ENCODE measurements at places on chromosomes 6 and 20. TPM values are rescaled to one million over a fixed set of nuclear protein-coding genes. Genes with fewer than 3 reads are reported as not detected.
A peak's percentile ranks its signal among the peaks of the same experiment; 100 is the strongest.

The BNIP5 gene
- 0.13 TPM for total RNA-seq

The TREML2 gene
- total RNA-seq = not detected

DNA sequence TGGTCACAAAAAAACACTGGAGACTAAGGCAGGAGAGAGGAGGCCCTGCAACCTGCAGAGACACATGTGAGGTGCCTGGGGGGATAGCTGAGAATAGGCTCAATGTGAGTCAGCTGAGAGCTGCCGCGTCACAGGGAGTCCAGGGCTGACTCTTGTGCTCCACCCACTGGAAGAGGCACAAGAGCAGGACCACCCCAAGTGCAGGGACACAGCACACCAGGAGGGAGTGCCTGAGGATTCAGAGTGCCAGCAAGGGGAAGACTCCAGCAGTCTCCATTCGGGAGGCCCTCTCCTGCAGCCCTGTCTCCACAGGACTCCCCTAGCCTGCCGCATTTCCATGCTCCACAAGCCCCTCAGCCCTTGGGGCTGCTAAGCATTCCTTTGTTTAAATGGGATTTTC lies 105.5 kb downstream of the HUS1B start:
- DNase-seq = no peak

DNA sequence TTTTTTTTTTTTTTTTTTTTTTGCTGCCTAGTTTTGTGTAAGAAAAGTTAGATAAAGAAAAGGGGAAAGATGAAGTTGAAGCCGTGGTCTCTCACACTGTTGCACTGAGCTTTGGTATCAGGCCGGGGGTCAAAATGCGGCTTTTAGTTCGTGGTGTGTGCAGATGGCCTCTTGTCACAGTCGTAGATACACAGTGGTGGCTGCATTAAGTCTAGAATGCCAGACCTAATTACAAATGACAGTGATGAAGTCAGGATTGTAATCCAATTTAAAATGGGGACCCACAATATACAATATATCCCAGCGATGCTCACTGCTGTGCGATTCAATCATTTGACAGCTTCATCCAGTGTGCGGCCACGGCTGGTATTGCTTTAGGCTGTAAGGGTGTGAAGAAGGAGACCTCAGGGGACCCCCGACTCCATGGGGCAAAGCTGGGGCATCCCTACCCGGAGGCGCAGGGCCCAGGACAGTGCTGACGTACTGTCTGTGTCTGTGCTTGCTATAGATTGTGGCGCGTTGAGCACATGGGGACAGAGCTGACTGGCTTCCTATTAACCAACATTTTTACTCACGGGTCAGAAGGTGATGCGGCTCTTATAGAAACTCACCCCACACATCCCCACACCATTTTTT lies 210.0 kb upstream of the SOX4 start:
- no peak for DNase-seq

The DZANK1 gene
- total RNA-seq = 0.93 TPM

DNA sequence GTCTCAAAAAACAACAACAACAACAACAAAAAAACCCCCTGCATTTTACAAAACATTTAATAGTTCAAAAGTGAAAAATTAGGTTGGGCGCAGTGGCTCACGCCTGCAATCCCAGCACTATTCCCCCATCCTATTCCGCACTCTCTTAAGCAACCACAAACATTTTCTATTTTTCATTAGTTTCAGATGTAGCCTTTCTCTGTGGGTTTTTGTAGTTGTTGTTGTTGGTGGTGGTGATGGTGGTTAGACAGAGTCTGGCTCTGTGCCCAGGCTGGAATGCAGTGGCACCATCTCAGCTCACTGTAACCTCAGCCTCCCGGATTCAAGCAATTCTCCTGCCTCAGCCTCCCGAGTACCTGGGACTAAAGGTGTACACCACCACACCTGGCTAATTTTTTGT lies 6.4 kb upstream of the GMNN start:
- DNase-seq = no peak

DNA sequence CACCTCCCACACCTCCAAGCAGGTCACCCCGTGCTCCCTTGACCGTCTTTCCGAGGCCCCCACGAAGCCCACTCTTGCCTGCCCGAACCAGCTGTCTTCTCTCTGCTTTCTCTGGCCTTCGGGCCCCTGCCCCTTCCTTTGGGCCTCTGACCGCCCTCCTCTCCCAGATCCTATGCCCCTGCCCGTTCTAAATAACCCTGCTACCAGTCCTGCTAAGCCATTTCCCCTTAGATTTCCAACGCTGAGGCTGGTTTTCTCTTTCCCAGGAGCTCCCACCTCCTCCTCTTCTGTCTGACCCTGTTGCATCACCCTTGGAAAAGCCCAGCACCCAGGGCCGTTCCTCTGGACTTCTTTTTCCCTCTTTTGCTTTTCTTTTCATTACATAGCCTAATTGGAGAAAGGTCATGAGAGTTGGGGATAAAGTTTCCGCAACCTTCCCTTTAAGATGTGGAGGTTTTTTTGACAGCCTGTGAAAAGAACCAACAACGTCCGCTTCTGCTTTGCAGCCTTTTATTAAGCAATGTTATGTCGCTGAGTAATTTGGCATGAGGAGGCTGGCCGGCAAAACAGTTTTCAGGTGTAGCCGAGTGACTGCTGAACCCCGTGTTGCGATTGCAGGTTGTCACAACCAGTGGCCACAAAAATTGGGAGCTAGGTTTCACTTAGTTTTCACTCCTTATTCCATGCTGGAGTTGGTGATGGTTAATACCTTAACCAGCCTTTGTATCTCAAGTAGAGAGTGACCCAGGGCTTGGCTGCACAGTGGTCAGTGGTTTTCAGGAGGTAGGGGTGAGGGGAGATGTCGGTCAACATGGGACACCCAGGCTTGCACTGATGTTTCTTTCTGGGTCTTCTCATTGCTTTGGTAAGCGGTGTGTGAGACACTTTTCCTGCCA lies 970 bp downstream of the BLTP3A start:
- peak; percentile 62 for DNase-seq

DNA sequence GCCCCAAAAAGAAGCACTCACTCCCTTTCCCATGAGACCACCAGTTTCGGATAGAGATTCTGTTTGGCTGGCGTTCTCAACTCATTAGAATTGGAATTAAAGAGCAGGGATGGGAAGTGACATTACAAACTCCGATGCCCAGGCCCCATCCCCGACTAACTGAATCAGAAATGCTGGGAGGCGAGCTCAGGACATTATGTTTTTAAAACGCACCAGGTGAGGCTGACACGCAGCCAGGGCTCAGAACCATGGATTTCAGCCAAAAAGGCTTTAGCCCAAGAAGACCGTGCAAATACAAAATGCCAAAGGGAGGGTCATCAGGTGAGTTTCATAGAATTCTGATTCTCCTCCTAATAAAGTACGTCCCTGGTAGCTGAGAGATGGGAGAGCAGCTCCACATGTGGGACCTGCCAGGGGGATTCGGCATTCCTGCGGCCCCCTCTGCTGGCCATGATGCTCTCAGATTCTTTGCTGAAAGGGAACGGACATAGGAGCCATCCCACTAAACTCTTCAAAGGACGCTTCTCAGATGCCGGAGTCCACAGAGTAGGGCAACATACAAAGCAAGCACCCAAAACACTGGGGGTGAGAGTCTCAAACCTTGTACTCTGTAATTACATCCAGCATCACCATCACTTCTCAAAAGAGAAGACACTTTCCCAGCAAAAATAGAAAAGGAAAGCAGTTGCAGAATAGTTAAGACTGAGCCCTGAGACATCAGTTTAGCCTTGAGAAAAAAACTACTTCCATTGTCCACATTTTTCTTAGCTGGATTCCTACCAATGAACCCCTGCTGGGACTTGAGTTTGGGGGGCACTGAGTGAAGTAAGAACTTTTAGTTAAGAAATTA lies 205.2 kb downstream of the BMP7 start:
- no peak for DNase-seq

- no peak for DNase-seq
Measured at GRCh38 chr6:31622684-31623091, 2.2 kb downstream of the PRRC2A start.

- no peak for DNase-seq
Measured at GRCh38 chr6:110674096-110674495, 141.2 kb downstream of the CDK19 start.

DNA sequence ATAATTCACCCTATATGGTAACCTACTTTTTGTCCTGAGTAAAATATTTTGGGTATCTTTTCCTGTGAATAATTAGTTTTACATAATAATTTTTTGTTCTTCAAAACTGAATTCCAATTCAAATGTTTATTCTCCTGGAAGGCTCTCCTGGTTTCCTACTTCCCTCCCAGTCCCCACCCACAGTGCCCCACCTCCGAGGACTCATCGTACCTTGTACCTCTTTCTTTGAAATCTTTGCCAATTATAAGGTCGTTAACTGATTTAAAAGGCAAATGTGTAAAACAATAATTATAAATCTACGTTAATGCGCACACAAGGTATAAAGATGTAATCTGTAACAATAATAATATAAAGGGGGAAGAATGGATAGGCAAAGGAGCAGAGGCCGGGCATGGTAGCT lies 40.5 kb upstream of the VEGFA start:
- DNase-seq = no peak

The CST4 gene
- not detected for total RNA-seq

The ULBP1 gene
- total RNA-seq = 0.09 TPM

DNA sequence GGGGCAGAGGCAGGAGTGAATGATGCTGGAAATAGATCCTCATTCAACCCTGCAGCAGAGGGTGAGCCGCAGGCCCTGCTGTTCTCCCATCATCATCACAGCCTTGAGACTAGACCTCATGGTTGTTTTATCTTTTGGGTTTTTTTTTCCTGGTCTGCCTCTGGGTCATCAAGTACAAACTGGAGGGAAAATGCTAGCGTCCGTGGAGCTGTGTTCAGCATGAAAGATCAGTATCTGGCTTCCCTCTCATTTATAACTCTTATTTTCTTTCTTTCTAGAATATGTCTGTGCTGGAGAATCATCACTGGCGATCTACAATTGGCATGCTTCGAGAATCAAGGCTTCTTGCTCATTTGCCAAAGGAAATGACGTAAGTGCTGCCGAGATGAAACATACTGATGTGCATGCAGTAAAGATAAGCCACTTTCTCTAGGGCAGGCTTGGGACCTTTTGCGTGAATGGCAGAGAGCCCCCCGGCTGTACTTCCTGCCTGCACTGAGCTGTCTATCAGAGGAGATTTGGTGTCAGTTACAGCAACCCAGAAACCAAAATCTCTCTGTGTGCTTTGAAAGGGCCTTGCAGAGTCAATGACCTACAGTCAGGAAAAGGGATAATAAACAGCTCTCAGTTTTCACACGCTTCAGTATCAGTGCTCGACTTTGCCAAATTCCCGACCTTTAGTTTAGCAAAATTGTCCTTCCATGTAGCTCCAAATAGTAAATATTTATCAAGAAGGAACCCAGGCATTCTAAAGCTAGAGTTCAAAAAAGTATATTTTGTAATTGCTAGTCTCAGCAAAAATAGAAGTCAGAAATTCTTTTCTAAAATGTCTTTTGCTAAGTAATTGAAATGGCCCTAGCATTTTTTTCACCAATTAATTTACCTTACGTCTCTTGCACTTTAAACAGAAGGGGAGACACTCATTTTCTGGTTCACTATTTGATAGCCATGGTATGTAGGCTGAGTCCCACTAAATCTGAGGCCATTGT lies 76.3 kb downstream of the MTFR2 start:
- DNase-seq = peak; percentile 18

- DNase-seq = no peak
Measured at GRCh38 chr20:49573900-49574416, 6.0 kb upstream of the PTGIS start.

- peak; percentile 80 for DNase-seq
Measured at GRCh38 chr6:5260111-5260620, 584 bp downstream of the LYRM4 start.

DNA sequence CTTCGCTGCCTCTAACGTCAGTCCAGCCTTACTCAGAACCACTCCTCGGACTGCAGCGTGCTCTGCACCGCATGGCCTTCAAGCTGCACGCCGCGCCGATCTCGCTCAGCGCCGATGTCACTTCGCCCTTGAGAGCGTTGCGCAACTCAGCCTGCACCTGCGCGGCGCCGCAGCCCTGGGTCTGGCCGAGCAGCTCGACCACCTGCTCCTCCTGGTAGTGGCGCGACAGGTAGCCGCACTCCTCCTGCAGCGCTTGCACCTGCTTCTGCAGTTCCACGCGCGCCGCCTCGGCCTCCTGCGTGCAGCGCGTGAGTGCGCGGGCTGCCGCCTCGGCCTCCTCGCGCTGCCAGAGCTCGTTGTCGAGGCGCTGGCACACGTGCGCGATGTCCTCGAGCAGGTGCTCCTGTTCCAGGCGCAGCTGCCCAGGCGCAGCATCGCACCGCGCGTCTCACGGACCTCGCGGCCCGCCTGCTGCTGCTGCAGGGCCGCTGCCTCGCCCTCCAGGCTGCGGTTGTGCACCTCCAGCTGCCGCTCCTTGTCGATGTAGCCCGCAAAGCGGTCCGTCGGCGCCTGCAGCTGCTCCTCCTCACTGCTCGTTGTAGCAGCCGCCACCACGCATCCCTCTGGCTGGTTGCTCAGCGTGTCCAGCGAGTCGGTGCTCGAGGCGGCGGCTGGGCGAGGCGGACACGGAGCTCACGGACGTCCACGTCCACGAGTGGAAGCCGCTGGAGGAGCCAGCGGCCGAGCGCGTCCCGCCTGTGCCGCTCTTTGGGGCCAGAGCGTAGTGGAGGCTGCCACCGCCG lies 380.6 kb upstream of the CHD6 start:
- DNase-seq = no peak

The HLA-DOB gene
- 0.87 TPM for total RNA-seq

All from pancreas (tissue), 10 donors.